ENCODE measurements at places on chromosomes 1 and 21. TPM values are rescaled to one million over a fixed set of nuclear protein-coding genes. Genes with fewer than 3 reads are reported as not detected.

The TNFRSF18 gene
- total RNA-seq, result not detected

DNA sequence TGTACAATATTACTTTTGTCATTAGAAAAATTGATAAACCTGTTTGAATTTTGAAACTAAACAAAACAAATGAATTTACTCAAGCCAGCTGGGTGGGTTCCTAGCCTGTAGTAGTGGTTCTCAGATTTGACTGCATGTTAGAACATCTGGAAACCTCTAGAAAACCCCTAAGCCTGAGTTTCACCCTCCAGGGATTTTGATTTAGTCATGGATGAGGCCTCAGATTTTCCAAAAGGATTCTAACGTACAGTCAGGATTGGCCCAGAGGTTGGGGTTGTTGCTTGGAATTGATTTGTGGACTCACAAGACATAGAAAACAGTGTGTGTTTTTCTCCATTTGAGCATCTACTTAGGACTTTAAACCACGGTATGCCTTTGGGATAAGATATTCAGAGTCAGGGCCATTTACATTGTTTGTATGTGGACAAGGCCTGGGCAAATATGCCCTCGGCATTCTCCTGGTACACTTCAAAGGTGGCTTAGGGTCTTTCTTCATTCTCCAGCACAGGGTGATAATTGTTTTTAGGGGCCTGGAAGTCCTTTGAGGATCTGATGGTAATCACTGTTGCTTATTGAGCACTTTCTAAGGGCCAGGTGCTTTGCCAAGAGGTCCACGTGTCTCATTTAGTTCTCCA, 42.6 kb downstream of the ATP5PO start:
- no peaks in the 10 kb centered on the region for H3K36me3 ChIP-seq
- H3K27ac ChIP-seq, result no peak overlapping the region
- no peaks in the 10 kb centered on the region for H3K27me3 ChIP-seq
- DNase-seq, result no peak
- H3K4me1 ChIP-seq, result no peaks in the 10 kb centered on the region

GRCh38 chr1:66925944-66926343, 1.2 kb downstream of the MIER1 start:
- peak overlapping the region; percentile 85 for H3K27ac ChIP-seq
- H3K4me1 ChIP-seq, result peaks cover 10% of the 10 kb centered on the region
- H3K27me3 ChIP-seq, result no peaks in the 10 kb centered on the region
- DNase-seq, result no peak

DNA sequence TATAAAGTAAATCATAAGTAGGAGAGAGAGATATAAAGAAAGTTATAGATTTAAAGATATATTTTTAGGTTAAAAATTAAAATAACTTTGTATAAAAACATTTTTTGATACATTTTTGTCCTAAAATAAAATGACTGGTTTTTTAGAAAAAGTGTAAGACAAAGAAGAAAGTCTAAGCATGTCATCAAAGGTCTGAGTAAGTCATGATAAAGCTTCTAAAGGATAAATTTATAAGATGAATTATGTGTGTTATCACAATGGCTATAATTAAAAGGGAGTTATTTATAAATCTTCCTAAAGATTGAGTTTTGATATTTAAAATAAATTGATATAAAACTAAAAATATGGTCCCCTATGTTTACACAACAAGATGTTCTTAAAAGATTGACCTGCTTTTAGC, 370.9 kb downstream of the PTPRU start:
- no peaks in the 10 kb centered on the region for H3K36me3 ChIP-seq
- H3K4me1 ChIP-seq, result no peaks in the 10 kb centered on the region
- H3K27me3 ChIP-seq, result no peaks in the 10 kb centered on the region
- DNase-seq, result no peak
- no peak overlapping the region for H3K27ac ChIP-seq

DNA sequence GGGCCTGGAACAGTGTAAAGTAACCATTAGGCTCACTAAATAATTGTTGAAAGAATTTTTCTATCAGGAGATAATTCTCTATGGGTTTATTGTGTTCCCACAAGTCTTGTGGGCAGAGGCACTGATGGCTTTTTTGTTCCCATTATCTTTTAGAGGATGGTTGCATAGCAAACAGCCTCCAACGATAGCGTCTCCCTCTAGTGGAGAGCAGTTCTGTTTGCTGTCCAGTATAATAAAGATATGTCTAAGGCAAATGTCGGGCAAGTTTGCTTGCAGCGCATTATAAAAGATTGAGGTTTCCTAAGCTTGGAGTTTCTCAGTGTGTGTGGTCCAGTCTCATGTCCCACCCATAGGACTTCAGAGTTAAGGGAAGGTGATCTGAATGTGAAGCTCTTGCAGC, 1.3 kb upstream of the SLC6A17 start:
- no peak overlapping the region for H3K27ac ChIP-seq
- no peak overlapping the region for H3K4me3 ChIP-seq
- no peaks in the 10 kb centered on the region for H3K4me1 ChIP-seq

The SELL gene
- 1.9 TPM for total RNA-seq

DNA sequence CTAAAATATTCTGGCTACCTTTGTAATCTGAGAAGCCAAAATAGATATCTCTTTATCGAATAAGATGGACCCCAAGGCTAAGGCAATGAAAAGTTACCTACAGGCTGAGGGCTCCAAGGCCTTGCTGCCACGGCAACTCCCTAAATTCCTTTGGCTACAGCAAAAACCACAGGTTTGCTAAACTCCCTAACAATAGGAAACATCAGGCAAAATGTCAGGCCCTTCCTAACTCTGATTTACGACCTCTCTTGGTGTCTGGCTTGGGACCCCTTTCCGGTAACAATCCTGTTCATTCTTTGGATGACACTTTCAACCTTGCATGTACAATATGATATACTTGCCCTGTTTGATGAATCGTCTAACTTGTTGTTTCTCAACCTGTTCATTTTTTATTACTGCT, 11.3 kb upstream of the OR2T8 start:
- H3K27me3 ChIP-seq, result no peaks in the 10 kb centered on the region
- H3K36me3 ChIP-seq, result no peaks in the 10 kb centered on the region

The DEPDC1 gene
- not detected for total RNA-seq

The FCMR gene
- 1.3 TPM for total RNA-seq

Measured in ascending aorta (tissue), 2 donors.